ENCODE measurements at places on chromosomes 13 and 19.

DNA sequence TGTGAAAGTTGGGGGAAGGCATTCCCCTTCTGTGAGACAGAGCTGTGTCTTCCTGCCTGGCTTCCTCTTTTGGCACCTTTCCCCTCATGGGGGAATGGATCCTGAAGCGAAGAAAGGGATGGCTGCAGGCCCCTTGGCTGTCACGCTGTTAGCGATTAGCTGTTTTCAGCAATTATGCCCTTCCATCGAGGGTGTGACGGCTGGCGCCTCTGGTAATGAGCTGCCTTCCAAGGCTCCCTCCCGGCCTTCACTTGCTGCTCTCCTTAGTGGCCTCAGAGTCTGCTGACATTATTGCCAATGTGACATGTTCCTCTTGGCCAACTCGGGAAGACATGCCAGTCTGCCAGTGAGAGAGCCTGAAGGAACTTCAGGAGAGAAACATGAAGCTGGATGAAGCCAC lies 162.1 kb downstream of the ZIC5 start:
- no peak for DNase-seq

DNA sequence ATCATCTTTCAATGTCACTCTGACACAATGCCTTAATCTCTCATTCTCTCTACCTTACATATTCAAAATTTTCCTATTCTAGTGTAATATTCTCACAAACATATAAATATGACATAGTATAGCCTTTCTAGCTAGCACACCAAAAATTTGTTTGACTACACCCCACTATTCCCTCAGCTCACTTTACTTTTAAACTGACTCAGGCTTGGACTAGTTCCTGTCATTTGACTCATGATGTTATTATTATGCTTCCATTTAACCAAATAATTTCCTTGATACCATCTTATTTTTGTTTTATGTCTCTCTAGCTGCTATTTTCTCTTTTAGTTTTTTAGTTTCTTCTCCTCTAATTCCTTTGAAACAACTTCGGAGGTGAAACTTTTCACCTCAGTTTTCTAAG lies 1745.6 kb upstream of the PCDH20 start:
- DNase-seq = no peak

- no peak for DNase-seq
These were observed 9.6 kb upstream of the SACS start for GRCh38 chr13:23443110-23443509.

GRCh38 chr13:99834246-99834645 lies 137.3 kb downstream of the ZIC5 start:
- no peak for DNase-seq

GRCh38 chr13:44153496-44153895 lies 220.1 kb upstream of the SERP2 start:
- DNase-seq = no peak

All from stimulated activated CD4-positive, alpha-beta T cell treated with anti-CD3 and anti-CD28 coated beads, Interleukin-1b, Interleukin-23, amount 100 ng/mL, for 48 hours (primary cell).